ENCODE measurements at places on chromosomes 4 and X.
A peak's percentile ranks its signal among the peaks of the same experiment; 100 is the strongest.

- DNase-seq: no peak
Observed at GRCh38 chr4:156598138-156598681, 373.4 kb downstream of the PDGFC start.

DNA sequence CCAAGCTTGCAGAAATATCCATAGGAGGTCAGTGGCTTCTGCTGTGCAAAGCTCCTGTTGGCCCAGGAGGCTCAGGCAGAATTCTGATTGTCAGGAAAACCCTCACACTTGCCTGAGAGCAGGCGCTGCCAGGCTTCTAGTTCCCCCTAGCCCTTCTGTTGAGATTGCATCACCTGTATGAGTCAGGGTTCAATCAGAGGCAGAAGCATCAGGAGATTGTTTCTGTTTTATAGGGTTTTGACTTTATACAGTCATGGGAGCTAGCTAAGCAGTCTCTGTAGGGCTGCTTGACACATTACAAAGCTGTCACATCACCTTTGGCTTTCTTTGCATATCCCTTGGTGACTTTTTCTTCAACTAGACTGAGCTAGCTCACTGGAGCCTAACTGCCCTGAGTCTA is 27.8 kb downstream of the DIPK2B start:
- DNase-seq: no peak

GRCh38 chr4:77471821-77472495 is 133.7 kb upstream of the CXCL13 start:
- DNase-seq: no peak

GRCh38 chr4:7811536-7812191 is 128.0 kb downstream of the AFAP1 start:
- no peak for DNase-seq

DNA sequence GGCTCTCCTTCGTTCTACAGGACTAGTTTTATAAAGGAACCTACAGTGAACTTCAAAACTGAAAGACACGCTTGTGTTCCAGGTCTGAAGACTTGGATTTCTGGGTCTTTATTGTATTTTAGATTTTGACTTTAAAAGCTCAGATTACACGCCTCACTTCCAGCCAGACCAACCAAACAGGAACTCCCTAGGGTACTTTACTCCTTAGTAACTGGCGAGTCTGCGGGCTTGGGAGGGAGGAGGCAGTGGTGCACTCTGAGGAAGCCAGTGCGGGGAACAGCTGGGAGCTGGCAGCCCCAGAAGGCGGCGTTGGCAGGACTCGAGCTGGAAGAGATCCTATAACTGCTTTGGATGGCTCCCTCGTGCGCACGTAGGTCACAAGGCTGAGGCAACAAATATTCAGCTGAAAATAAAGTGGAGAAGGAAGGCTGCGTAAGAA is 391 bp upstream of the PHKA1 start:
- peak; percentile 43 for DNase-seq

- no peak for DNase-seq
Observed at GRCh38 chrX:40808203-40808602, 72.9 kb upstream of the MED14 start.

DNA sequence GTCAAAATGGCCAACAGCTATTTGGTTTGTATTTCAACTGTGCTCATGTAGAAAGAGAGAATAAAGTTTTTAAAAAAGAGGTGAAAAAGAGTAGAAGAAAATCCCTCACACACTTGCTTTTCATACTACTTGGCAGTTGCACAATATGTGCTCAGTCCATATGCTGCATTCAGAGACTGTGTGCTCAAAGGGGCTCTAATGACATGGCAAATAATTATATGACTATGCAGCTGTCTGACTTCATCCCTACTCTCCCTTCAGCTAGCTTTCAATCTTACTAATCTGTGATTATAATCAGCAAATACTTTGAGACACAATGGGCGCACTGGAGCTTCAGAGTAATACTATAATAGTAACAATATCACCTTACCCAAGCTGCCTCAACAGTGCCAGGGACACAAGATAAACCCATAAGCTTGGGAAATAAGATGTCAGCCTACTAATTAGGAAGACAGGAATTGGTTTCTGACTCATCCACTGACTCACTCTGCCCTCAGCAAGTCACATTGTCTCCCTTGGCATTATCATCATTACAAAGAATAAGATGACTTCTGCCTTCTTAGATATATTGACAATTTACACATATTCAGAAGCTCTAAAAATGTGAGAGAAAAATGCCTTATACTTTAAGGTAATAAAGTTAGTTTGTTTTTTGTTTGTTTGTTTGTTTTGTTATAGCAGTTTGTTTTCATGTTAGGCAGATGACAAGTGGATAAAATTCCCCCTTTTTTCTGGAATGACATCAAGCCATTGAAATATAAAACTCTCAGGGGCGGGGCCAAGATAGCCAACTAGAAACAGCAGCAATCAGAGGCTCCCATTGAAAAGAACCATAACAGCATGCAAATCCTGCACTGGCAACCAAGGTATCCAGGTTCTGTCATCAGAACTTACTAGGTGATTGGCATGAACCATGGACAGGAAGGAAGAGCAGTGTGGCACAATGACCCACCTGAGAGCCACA is 311.6 kb downstream of the FAM133A start:
- no peak for DNase-seq

DNA sequence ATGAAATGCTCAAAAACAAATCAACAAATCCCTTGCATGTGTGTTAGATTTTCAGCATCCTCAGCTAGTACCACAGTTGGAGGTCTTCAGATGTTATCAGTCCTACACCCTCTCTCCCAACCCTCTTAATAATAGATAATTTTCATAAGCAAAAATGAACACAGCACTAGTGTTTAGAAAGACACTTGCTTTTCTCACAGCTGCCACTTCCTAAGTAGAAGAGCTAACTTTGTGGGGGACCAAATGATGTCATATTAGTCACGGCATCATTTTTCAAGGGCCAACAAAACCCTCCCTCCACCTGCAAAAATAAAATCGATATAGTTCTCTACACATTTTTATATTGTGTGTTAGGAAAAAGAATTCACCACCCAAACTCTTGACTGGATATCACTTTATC is 163.5 kb upstream of the GYPA start:
- no peak for DNase-seq

DNA sequence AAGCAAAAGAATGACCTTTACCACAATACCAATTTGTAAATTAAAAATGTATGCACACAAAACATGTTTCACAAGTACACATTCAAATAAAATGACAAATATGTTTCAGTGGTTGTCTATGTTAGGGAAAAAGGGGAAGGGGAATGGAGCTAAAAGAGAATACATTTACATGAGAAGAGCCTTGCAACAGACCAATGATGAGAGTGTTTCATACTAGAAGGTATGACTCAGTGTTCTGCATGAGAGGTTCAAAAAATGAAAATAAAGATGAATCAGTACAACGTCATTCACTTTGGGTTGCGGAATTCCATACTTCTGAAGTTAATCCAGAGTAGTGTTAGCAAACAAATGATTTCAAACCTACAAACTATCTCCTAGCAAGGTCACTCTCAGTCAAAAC is 51.7 kb downstream of the RPGR start:
- no peak for DNase-seq
